ENCODE measurements at places on chromosomes 7 and 10.

- DNase-seq = no peak
Observed at GRCh38 chr7:76292213-76292573, 10.3 kb upstream of the HSPB1 start.

- DNase-seq = peak; percentile 29
Observed at GRCh38 chr10:110356628-110357245, 52.0 kb upstream of the SMNDC1 start.

DNA sequence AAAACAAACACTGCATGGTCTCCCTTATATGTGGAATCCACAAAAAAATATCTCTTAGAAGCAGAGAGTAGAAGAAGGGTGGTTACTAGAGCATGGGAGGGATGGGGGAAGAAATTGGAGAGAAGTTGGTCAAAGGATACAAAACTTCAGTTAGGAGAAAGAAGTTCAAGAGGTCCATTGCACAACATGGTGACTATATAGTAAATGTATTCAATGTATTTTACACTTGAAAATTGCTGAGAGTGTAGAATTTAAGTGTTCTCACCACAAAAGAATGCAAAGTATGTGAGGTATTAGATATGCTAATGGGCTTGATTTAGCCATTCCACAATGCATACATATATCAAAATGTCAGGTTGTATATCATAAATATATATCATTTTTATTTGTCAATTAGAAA is 232.0 kb upstream of the CELF2 start:
- DNase-seq = no peak

DNA sequence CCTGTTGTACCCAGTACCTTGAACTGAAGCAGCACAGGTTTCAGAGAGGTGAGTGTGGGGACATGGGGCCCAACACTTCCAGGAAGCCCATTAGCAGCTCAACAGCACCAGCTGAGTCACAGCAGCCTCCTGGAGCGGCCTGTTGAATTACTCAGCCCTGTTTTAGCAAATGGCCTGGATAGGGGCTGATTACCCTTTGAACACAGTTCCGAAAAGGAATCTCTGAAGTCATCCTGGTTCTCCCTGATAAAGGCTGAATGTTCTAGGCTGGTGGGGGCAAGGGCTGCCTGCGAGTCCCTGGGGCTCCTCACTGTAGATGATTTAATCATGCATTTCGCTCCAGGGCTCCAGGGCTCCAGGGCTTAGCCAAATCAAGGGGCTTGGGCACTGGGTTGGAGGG is 287.5 kb downstream of the GRID1 start:
- no peak for DNase-seq

GRCh38 chr7:154578336-154578735 is 424.6 kb downstream of the PAXIP1 start:
- DNase-seq = no peak

DNA sequence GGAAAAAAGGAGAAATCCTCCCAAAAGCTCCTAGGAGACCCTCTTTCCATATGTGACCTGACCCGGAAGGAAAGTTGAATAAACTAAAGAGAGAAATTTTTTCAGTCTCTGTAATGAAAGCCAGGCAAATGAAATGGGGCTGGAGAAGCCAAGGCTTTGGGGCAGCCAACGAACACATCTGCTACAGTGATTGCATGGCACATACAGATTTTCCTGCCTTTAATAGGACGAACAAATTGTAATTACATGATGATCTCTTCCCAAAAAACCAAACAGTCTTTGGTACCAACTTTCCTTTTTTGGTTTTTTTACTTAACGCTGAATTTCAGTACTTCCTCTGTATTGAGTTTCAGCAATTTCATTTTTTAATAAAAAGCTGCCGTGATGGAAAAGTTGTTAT is 23.5 kb upstream of the PTN start:
- no peak for DNase-seq

- DNase-seq = no peak
Observed at GRCh38 chr10:30062582-30062981, 3.2 kb upstream of the JCAD start.

GRCh38 chr7:45342236-45342635 is 184.6 kb downstream of the RAMP3 start:
- DNase-seq = no peak

GRCh38 chr7:129298268-129298893 is 73.6 kb downstream of the AHCYL2 start:
- peak; percentile 17 for DNase-seq

DNA sequence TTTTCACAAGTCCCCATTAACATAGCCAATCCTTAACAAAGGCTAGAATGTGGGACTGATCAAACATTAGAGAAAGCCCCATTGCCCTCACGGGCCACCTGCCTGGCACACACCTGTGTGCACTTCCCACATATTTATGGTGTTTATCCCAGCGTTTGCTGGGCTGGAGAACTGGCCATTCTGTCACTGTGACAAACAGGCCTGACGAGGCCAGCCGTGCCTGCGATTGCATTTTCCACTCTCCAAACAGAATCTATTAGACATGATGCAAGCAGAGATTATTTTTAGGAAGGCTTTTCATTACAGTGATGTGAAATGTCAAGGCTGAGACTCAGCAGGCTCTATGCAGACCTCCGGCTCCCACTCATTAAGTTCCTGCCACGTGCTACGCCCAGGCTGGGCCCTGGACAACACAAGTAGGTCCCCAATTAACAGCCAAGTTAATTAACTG is 20.4 kb downstream of the PTPRN2 start:
- DNase-seq = no peak

- DNase-seq = no peak
Observed at GRCh38 chr10:33183655-33184054, 150.8 kb downstream of the NRP1 start.

DNA sequence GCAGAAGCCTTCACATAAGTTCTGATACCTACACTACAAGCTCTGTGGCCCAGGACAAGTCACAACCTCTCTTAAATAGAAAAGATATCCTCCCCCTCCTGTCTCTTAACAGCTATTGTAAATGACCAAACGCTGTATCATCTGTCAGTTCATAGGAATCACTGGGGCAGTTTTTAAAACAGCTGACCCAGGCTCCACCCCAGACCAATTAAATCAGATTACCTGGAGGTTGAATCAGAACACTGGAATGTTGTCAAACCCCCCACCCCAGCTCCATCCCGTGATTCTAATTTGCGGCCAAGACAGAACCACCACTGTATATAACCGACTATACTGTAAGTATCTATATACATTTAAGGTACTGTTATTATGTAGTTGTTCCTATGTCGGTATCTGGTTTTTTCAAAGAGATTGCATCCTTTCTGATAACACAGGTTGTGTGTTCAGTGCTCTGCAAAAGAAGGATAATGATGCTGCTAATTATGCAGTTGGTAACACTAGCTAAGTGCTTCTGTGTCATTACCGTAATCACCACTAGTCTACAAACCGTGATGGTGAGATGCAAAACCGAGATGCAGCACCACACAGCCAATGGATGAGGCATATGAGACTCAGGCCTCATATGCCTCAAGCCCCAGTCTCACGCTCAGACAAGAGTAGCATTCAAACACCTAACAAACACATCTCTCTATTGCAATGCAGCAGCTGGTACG is 47.4 kb downstream of the TNS3 start:
- no peak for DNase-seq

DNA sequence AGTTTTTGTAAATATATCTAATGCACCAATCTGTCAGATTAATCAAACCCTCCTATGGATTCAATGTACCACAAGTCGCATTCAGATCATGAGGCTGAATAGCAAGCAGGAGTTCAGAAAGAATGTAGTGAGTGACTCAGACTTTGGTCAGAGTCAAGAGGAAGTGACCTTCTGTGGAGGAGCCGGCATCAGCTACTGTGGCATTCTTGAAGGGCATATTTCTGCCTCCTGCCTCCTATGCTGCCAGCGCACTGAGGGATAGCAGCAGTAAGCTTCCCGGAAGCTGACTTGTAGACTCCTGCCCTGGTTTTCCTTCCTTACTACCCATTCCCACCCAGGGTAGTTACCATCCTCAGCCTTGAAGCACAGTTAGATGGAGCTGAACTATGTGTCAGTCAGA is 867.5 kb downstream of the NRG3 start:
- no peak for DNase-seq

GRCh38 chr7:5064391-5065106 is 18.9 kb downstream of the RBAK start:
- no peak for DNase-seq

- DNase-seq = no peak
Observed at GRCh38 chr7:27128034-27128433, 2.5 kb downstream of the HOXA4 start.

DNA sequence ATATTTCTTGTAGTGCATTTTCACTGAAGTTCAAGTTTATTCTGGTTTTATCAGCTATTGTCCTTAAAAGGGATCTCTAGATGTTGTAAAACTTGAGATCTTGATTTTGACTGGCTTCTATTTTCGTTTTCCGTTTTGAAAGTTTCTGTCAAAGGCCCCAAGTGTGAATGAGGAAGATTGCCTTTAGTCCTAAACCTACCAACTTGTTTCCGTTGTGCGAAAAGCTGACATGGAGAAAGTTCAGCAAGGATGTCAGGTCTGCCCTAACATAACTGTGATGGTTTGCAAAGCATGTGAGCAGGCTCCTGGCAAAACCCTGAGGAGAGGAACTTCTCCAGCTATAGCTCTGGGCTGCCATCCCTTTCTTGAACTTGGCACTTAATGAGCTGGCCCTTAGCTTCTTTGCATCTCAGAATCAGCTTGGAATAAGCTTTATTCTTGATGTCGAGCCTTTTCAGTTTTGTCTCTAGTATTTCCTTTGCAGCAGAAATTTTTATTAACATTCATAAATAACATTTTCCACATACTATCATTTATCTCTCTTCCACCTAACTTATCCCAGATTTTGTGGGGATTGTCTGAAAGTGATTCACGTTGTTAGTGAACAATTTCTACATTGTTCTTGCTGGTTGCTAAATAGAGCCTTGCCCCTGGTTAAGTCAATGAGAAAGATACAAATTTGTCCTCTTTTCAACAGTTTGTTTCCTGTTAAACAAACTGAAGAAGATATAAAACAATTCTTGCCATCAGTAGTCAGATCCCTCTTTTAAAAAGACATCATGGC is 559.4 kb downstream of the SUGCT start:
- no peak for DNase-seq

GRCh38 chr7:116783666-116784318 is 78.6 kb upstream of the CAPZA2 start:
- DNase-seq = no peak

DNA sequence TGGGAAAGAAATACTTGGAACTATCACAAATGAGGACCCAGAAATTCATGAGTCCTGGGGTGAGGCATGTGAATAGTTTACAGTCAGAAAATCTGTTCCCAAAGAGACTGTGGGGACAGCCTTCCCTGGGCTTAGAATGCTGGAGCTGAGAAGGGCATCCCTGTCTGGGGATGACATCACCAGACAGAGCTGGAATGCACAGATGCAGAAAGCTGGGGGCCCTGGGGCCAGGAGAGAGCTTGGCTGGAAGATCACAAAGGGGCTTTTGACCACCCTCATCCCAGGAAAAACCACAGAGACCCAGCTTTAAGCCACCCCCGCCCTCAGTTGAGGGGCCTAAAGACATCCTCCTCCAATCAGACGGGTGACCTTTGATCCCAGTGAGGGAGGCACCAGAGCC is 264.5 kb downstream of the PLXNA4 start:
- no peak for DNase-seq

GRCh38 chr10:57785068-57785467 is 482.6 kb downstream of the IPMK start:
- no peak for DNase-seq

GRCh38 chr7:155843426-155844018 is 31.3 kb upstream of the SHH start:
- no peak for DNase-seq

GRCh38 chr10:80253266-80253962 is 36.0 kb downstream of the MAT1A start:
- no peak for DNase-seq

DNA sequence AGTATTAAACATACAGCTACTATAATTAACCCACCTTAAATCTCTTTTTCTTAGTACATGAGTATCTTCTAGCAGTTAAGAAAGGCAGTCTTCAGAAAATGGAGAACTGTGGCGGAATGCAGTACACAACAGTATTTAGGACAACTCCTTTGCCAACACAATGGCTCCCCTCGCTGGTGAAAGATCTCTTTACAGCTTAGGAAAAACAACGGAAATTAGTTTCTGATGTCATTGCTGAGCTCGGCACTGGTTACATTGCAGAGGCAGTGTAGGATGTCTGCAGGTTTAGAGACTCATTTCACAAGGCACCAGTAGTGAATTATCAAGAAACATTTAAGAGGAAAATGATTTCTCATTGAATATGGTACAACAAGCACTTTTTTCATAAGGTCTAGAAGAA is 43.4 kb downstream of the GLRX3 start:
- DNase-seq = no peak

DNA sequence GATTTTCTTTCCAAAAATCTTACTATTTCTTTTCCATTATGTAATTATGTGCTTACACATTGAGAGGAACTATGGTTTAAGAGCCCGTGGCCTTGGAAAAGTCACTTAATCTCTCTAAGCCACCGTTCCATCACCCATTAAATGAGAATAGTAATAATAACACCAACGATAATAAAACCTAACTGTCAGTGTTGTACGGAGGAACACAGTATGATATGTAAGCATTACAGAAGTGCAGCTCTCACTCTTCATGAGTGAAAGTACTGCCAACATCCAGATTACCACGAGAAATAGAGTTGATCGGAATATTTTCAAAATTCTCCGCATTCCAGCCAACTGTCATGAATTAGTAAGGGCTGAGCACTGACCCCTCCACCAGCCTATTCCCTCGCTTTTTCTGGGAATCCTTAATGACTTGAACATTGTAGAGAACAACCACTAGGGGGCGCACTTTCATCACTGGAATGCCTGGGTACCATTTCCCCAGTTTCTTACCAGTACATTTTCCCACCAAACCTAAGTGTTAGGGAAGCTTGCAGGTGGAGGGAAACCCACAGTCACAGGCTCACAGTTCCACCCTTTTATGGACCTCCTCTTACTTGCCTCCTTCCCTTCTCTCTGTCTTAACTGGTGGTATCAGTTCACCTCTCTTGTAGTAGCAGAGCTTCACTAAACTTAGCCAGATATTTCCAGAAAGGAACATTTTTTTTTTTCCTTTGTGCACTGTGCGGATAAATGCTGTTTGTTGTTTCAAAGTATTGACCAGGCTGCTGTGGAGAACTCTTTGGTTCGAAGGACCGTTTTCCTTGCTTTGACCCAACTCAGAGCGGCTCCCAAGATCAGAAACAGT is 27.8 kb downstream of the NKX2-3 start:
- DNase-seq = no peak

DNA sequence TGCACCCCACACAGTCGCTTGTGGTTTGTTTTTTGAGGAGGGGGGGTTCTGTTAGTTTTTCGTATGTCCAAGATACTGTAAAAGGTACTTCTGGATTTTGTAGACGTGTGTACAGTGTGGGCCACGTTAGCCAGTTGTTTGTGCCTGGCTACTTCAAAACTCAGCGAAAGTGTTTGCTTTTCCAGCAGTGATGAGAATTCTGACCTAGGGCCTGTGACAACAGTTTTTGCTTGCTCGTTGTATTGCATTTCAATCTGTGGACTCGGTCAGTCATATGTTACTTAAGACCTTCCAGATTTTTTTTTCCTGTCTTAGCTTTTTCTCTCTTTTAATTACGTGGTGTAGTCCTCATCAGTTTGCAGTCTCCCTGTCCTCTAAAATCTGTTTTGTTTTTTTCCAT is 338.9 kb upstream of the GALNT17 start:
- no peak for DNase-seq
